GM20000 (cell line): ENCODE measurements at places on chromosomes 3 and 15.

DNA sequence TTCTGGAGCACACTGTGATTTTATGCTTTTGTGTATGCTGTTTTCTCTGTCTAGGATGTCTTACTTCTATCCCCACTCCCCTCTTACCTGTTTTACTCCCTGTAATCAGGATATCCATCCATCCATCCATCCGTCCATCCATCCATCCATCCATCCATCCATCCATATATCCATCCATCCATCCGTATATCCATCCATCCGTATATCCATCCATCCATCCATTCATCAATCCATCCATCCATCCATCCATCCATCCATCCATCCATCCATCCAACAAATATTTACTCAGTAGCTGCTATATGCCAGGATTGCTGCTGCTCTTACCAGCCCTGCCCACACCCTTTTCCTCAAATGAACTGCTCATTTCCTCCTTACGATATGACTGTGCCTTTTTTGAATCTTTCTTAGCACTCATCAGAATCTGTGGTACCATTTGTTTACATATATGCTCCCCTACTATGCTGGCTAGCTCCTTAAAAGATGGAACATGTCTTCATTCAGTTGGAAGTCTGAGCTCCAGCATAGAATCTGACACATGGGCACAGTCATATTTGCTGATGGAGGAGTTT is 35.2 kb downstream of the USP13 start:
- DNase-seq: no peak

GRCh38 chr15:26771168-26771567 is 1.7 kb downstream of the GABRB3 start:
- no peak for DNase-seq

DNA sequence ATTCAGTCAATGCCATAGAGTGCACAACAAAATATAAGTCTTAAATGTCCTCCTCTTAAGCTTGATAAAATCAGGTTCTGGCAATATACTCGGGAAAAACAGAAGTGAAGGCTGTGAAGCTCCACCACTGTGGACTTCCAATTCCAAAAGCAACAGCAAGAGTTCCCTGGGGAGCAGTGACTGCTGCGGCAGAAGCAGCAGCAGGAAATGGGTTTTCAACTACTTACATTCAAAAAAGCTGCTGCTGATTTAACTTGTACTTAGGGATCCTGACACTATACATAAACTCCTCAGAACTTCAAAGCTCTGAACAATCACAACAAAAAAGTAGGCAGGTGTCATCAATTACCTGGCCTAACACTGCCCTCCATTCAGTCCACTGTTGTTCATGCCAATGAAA is 4.7 kb downstream of the CEP152 start:
- no peak for DNase-seq

- DNase-seq: no peak
Observed at GRCh38 chr3:157329551-157329950, 107.1 kb upstream of the PTX3 start.

GRCh38 chr3:171563298-171563697 is 103.1 kb upstream of the TNIK start:
- no peak for DNase-seq

GRCh38 chr3:112043621-112044201 is 9.2 kb downstream of the TMPRSS7 start:
- peak; percentile 68 for DNase-seq
